GM23248 (cell line): ENCODE measurements at places on chromosomes 5 and 9.
A peak's percentile ranks its signal among the peaks of the same experiment; 100 is the strongest.

DNA sequence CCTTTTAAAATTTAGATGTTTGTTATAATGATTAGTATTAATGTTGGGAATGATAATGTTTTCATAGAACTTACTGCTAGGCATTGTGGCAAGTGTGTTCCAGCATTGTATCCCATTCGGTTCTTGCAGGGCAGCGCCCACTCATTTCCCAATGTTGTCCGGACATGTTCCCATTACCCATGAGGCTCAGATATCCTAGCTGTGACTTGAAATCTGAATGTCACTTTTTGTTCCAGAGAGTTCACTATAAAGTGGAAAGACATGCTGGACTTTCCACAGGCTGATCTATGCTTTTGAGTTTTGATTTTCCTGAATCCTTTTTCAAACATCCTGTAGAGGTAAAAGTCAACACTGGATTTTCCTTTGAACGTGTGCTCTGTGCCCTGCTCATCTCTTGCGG, 329.1 kb downstream of the MARCHF11 start:
- DNase-seq = no peak

- peak; percentile 52 for DNase-seq
Observed at GRCh38 chr5:30040488-30041118, 1152.9 kb upstream of the CDH6 start.

DNA sequence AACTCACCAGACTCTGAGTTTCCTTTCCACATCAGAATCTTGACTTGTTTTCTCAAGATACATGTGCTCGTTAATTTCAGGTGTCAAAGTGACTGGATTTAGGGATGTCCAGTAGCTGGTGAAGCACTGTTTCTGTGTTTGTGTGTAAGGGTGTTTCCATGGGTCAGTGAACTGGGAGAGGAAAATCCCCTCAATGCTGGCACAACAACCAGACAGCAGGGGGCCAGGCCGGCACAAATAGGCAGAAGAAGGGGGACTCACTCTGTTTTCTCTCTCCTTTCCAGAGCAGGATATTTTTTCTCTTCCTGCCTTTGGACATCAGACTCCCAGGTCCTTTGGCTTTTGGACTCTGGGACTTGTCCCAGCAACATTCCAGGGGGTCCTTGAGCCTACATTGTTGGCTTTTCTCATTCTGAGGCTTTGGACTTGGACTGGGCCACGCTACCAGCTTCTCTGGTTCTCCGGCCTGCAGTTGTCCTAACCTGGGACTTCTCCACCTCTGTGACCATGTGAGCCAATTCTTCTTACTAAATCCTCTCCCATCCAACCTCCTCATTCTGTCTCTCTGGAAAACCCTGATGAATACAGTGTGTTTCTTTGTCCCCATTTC, 144.0 kb downstream of the CAAP1 start:
- no peak for DNase-seq

- peak; percentile 65 for DNase-seq
Observed at GRCh38 chr9:129619787-129620668, 873 bp downstream of the C9orf50 start.

DNA sequence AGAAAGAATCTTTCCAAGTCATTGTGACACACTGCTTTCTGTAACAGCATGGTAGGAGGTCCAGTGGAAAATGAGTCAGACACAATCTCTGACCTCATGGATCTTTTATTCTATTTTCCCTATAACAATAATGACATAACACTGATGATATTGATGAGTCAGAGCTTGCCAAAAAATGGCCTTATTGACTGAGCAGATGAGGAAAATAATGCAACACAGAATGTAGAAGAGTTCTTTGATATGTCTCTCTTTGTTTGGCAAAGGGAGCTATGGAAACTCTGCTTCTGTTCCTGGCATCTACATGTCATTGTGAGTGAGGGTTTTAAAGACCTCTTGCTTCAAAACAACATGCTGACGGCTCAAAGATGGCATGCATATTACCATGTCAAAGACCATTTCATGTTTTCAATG, 443.1 kb upstream of the ZNF608 start:
- peak; percentile 50 for DNase-seq

DNA sequence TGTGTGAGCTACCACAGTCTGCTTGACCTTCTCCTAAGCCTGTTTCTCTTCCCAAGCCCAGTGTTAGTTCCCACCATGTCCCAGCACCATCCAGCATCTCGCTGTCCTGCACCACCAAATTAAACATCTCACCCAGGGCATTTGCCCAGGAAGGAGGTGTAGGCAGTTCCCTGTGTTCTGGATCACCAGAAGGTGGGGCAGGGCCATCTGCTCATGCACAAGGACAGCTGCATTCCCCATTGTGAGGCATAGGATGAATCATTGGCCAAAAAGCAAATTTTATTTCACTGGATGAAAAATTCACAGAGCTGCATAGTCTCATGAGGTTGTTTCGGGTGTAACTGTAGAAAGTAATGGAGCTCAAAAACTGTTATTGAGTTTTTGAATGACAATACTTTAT, 89.5 kb upstream of the GRIA1 start:
- DNase-seq = peak; percentile 78

- no peak for DNase-seq
Observed at GRCh38 chr5:135313946-135314345, 85.1 kb downstream of the MACROH2A1 start.

GRCh38 chr9:98968601-98969337, 25.1 kb downstream of the COL15A1 start:
- DNase-seq = no peak

GRCh38 chr9:83538172-83538889, at the start of gene FRMD3:
TSS of gene FRMD3 (minus strand) at chr9:83538401. CDS start at chr9:83538231, 170 bp downstream.
- peak; percentile 78 for DNase-seq

DNA sequence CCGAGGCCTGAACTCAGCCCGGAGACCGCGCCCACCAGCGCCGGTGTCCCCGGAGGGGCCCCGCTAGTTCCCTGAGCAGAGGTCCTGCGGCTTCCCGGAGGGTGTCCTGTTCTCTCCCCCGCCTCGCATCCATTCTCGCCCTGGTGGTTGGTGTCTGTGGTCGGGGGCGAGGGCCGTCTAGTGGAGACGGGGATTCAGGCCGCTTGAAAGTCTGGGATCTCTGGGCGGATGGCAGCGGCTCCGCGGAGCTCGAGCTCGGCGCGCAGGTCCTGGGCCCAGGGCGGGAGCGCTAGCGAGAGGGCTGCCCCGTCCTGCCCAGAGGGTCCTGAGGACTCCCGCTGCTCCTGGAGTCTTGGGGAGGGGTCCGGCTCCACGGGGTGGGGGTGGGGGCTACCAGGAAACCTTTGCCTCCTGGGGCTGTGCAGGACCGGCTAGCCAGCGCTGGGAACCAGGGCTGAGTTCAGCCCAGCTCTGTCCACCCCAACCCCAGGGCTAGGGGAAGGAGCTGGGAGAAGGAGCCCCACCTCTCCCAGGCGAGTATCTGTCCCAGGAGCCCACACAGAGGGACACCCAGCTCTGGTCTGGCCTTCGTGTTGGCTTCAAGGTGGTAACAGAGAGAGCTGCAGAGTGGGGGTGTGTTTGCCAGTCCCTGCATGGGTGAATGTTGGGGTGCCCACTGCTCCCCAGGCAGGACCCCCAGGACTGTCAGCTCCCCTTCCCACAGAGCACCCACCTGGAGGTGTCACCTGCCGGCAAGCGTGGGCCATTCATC, 4.0 kb downstream of the TOR4A start:
- no peak for DNase-seq

- peak; percentile 24 for DNase-seq
Observed at GRCh38 chr5:87383216-87383615, 29.5 kb downstream of the CCNH start.

GRCh38 chr9:28121366-28121765, 548.1 kb upstream of the C9orf72 start:
- DNase-seq = no peak
